CD8-positive, alpha-beta memory T cell (primary cell): ENCODE measurements at places on chromosomes 16 and 17.

- no peak for DNase-seq
These were observed 43.6 kb downstream of the NUP93 start for GRCh38 chr16:56773532-56773931.

GRCh38 chr17:74004056-74004455 is 199.4 kb upstream of the RPL38 start:
- DNase-seq = no peak

- DNase-seq = no peak
These were observed 164.7 kb upstream of the C16orf82 start for GRCh38 chr16:26901983-26902382.

DNA sequence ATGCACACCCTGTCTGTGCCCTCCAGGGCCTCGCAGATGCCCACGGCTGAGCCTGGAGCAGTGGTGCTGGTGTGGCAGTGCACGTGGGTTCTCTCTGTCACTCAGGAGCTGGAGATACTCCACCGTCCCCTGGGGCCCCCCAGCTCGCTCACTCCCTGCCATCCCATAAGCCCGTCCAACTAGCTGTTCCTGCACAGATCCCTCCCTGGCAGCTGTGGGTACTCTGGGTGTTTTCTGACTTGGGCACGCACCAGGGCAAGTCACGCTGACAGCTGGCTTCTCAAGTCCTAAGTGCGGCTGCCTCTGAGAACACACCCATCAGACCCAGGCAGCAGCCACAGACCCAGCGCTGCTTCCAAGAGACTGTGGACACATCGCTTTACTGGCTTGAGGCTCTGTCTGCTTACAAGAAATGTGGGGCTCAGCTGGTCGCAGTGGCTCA is 25.4 kb upstream of the ITGB4 start:
- DNase-seq = no peak

GRCh38 chr17:13947499-13947898 is 121.8 kb upstream of the COX10 start:
- no peak for DNase-seq

DNA sequence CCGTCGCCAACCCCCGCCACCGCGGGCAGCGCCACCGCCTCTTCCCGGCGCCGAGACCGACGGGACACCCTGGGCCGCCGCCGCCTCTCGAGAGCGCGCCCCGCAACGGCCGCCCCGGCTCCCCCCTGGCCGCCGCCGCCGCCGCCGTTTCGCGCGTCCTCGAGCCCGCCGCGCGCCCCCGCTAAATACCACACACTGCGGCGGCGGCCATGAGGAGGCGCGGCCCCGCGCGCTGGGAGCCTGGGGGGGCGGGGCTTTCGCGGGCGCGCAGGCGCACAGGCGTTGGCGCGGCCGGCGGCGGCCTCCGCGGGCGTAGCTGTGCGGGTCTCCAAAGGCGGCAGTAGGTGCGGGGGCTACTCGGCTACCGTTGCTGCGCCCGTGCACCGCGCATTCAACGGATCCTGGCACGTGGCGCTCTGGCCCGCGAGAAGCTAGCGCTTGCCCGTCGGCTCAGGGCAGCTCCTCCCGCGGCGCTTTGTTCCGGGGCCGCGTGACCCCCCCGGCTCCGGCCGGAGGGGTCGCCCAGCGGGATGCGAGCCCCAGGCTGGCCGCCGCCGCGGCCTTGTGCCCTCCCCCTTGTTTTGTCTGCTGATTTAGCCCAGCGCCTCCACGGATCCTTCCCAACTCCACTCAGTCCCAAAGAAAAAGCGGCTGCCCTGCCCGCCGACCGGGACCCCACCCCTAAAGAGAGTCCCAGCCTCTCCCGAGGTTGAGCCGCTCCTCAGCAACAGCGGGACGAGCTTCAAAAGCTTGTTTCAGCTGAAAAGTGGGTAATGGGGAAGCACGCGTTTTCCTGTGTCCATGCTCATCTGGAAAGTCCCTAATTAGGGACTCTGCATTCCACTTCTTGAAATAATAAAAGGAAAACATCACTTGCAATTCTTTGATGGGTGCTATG is at the start of gene SIAH1:
TSS of gene SIAH1 (minus strand) at position 161 of the 898 bp plus-strand sequence. CDS start 22,985 bp downstream, outside the sequence.
- DNase-seq = peak; percentile 87

- DNase-seq = no peak
These were observed at the start of gene HAP1 for GRCh38 chr17:41734139-41734948. TSS of gene HAP1 (minus strand) at chr17:41734643. CDS start at chr17:41734634, 9 bp downstream.

DNA sequence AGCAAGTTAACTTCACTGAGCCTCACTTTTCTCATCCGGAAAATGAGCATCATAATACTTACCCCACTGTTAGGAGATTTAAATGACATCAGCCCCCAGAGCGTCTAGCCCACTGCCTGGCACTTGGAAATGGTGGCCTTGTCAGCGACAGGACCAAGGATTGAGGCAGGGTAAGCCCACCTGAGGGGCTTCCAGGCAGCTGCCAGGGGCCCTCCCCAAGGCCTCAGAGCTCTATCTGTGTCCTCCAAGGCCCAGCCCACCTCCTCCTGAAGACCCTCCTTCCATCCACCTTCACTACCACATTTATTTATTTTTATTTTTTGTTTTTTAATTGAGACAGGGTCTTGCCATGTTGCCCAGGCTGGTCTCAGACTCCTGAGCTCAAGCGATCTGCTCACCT is 13.8 kb downstream of the PITPNM3 start:
- no peak for DNase-seq

DNA sequence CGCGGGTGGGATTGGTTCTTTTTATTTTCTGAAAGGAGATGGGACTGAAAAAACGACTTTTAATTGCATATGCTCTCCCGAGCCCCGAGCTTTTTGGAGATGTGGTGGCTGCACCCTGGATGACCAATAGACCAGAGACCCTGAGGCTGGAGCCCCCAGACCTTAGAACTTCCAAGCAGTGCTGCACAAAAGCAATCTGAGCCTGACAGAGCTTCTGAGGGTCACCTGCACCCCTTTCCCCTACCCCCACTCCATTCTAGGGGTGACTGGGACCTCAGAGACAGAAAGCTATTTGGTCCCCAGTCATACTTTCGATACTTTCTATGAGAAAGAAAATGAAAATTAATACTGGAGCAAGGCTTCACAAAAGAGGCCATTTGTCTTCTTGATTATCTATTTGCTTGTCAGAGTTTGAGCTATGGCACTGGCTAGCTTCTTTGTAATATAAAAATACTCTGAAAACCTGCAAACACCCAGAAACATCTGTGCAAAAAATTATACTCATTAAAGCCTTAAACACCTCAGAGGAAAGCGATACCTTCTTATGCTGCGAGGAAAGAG is 3.6 kb downstream of the HOXB4 start:
- DNase-seq = no peak

GRCh38 chr16:84884596-84885341 is 65.0 kb downstream of the CRISPLD2 start:
- no peak for DNase-seq

- peak; percentile 55 for DNase-seq
These were observed 7.6 kb downstream of the UBALD2 start for GRCh38 chr17:76272541-76273444.
